ENCODE measurements at places on chromosomes 4 and X.
A peak's percentile ranks its signal among the peaks of the same experiment; 100 is the strongest.

GRCh38 chr4:184080674-184081073, 137.0 kb downstream of the ENPP6 start:
- no peak for DNase-seq

DNA sequence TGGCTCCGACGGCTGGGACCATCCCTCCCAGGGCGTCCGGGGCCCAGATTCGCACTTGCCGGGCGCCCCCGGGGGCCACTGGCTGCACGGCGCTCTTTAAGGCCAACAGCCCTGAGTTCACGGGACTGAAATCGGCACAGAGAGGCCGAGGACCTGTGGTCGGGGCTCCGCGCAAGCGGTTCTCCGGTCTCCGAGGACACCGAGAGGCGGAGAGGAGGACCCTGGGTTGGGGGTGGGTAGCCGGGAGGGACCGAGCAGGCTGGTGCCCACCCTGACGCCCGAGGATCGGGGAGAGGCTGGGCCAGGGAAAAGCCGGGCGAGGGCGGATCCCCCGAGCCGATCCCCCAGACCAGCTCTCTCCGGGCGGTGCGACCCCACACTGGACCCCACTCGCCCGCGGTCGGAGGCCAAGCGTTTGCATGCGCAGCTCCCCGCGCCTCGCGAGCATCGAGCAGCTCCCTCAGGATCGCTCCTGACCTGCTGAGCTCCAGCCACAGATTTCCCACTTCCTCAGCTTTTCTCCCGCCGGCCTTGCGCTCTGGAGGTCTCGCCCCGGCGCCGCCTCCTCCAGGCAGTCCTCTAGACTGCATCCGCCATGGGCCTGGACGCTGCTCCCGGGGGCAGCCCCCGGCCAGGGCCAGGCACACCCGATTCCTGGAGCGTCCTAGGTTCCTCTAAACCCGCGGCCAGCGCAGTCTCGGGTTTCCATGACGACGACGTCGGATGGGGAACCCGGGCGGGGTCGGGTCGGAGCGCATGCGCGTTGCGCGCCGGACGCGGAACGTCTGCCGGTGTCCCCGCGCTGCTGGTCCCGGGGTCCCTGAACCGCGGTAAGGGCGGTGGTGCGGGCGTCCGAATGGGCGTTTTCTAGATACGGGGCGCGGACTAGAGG, 17.6 kb upstream of the NAT8L start:
- DNase-seq: peak; percentile 13

- DNase-seq: peak; percentile 63
These were observed 22.1 kb downstream of the TMEM131L start for GRCh38 chr4:153488006-153488891.

- DNase-seq: peak; percentile 23
These were observed 37.2 kb upstream of the PTPN13 start for GRCh38 chr4:86556791-86557415.

GRCh38 chrX:50152456-50152855, 48.4 kb downstream of the AKAP4 start:
- no peak for DNase-seq

- DNase-seq: no peak
These were observed 252.9 kb upstream of the GRID2 start for GRCh38 chr4:92050875-92051274.

- no peak for DNase-seq
These were observed 1.4 kb downstream of the TMA16 start for GRCh38 chr4:163495900-163496299.

DNA sequence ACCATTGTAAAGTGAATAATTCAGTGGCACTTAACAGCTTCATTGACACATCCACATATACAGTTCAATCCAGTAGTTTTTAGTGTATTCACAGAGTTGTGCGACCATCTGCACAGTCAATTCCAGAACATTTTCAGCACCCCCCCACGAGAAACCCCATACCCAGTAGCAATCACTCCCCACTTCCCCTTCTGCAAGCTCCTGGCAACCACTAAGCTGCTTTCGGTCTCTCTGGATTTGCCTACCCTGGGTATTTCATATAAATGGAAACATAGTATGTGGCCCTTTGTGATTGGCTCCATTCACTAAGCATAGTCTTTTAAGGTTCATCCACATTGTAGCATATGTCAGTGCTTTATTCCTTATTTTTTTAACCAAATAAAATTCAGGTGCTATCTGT, 10.0 kb downstream of the MSL3 start:
- DNase-seq: no peak

- no peak for DNase-seq
These were observed 457 bp upstream of the RAB9A start for GRCh38 chrX:13688384-13688957.

- no peak for DNase-seq
These were observed 50.9 kb downstream of the REPS2 start for GRCh38 chrX:16997313-16997712.

- no peak for DNase-seq
These were observed 25.2 kb upstream of the GK start for GRCh38 chrX:30627818-30628652.

- no peak for DNase-seq
These were observed 10.3 kb downstream of the MAOA start for GRCh38 chrX:43666311-43666912.

GRCh38 chrX:140318296-140318695, 186.6 kb downstream of the SOX3 start:
- DNase-seq: peak; percentile 74

GRCh38 chrX:148282504-148282903, 217.9 kb upstream of the AFF2 start:
- DNase-seq: no peak

DNA sequence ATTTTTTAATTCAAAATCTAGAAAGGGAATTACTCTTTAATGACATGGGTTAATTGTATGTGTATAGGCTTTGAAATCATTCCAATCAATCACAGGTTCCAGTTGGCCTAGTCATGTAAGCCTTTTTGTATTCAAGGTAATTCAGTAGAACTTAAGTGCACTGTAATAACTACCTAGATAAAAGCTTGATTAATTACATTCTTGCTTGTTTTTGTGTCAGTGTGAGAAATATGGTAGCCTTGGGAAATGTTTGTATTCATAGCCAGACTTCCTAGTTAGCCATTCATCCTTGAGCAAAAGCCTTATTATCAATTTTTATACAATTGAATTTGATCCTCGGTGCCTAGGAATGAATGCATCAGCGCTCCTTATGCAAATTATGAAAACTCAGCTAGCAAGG, 33.5 kb downstream of the TKTL2 start:
- DNase-seq: no peak

- DNase-seq: peak; percentile 27
These were observed 352.9 kb downstream of the RAPGEF2 start for GRCh38 chr4:159455675-159456237.

- DNase-seq: no peak
These were observed 8.2 kb downstream of the PAPSS1 start for GRCh38 chr4:107711831-107712230.

- DNase-seq: no peak
These were observed 104.5 kb upstream of the PSAPL1 start for GRCh38 chr4:7539186-7539585.

DNA sequence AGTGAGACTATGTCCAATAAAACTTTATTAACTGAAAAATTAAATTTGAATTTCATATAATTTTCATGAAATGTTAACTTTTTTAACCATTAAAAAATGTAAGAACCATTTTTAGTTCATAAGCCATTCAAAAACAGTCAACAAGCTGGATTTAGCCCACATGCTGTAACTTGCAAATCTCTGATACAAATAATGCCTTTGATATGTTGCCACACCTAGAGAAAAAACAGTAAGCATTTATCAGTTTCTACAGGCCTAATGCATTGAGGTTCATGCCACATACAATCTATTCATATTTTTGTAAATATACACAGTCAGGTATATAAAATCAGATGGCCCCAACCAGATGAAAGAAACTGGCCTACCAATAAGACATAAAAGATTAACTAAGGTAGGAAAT, 52.8 kb downstream of the LCORL start:
- no peak for DNase-seq

DNA sequence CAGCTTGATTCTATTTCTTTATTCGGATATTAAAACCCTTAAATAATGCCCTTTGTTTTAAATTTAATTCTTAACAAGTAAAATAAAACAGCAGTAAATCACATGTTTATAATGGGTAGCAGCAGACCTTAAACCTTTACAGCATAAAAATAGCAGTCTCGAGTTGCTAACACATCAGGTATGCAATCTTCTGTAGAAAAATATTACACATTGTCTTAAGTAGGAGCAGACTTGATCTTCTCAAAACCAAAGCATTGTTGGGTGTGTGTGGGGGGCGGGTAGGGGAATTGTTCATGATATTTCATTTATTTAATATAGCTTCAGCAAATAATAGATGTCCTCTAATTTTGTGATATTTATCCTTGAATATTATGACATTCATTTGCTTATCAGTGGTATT, 331.4 kb downstream of the PCDH7 start:
- peak; percentile 58 for DNase-seq

GRCh38 chr4:21535898-21536297, 412.7 kb downstream of the KCNIP4 start:
- no peak for DNase-seq

DNA sequence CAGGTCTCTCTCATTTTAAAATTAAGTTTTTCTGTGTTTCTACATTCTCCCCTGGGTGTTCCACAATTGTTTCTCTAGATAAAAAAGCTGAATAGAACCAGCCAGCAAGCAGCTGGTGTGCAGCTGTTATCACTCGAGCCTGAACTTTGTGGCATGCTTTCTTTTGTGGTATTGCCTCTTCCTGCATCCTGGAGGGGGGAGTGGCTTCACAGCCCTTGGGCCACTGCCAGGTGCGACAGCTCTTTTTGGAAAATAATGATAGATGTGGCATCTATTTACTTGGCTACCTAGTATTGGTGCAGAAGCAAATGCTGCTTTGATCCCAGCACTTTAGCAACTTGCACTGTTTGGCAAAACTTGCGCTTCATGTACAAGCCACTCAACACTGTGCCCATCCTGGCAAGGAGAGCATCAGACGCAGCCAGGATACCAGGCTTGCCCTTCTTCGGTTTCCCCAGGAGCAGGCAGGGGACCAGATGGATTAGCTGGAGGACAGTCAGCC, 69.4 kb downstream of the HMGB2 start:
- peak; percentile 77 for DNase-seq
